ENCODE measurements at places on chromosomes 4 and X.
A peak's percentile ranks its signal among the peaks of the same experiment; 100 is the strongest.

GRCh38 chrX:41881166-41881565 is 42.2 kb downstream of the CASK start:
- no peak for DNase-seq

- DNase-seq, result no peak
Observed at GRCh38 chr4:9875516-9875915, 94.1 kb downstream of the DRD5 start.

DNA sequence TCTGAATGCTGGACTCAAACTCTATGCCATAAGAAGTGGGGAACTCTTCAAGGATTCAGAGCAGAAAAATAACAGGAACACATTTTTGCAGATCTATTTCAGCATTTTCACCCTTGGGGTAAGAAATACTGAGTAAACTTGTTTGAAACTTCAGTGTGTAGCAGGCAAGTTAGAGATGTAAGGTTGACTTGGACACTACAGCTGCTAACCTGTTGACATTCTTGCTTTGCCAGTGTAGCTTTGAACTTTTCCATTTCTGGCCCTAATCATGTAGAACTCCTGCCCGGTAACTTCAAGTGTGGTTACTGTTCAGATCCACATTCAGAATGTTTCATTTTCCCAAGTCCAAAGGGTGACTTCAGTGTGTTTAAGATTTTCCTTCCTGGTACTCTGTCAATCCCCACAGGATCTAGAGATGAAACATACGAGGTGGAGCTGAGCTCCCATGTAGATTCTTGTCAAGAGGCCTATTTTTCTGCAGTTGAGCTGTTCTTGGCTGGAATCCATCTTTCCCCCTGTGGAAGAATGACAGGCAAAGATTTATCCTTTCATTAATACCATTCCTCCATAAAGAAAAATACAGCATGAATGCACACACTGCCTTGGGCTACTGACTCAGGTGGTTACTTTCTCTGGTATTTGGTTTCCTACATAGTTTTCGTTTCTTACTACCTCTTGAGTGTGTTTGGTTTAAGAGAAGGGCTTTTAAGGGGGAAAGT is 34.1 kb downstream of the FHDC1 start:
- no peak for DNase-seq

- DNase-seq, result no peak
Observed at GRCh38 chrX:63932006-63932405, 147.0 kb upstream of the ARHGEF9 start.

DNA sequence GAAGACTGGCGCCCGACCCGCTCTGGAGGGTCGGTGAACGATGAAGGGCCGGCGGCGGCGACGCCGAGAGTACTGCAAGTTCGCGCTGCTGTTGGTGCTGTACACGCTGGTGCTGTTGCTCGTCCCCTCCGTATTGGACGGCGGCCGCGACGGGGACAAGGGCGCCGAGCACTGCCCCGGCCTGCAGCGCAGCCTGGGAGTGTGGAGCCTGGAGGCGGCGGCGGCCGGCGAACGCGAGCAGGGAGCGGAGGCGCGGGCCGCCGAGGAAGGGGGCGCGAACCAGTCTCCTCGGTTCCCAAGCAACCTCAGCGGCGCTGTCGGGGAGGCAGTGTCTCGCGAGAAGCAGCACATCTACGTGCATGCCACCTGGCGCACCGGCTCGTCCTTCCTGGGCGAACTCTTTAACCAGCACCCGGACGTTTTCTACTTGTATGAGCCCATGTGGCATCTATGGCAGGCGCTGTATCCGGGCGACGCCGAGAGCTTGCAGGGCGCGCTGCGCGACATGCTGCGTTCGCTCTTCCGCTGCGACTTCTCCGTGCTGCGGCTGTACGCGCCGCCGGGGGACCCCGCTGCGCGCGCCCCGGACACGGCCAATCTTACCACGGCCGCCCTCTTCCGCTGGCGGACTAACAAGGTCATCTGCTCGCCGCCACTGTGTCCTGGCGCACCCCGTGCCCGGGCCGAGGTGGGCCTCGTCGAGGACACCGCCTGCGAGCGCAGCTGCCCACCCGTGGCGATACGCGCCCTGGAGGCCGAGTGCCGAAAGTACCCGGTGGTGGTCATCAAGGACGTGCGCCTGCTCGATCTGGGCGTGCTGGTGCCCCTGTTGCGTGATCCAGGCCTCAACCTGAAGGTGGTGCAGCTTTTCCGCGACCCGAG is 568 bp downstream of the CHST7 start:
- DNase-seq, result peak; percentile 47

DNA sequence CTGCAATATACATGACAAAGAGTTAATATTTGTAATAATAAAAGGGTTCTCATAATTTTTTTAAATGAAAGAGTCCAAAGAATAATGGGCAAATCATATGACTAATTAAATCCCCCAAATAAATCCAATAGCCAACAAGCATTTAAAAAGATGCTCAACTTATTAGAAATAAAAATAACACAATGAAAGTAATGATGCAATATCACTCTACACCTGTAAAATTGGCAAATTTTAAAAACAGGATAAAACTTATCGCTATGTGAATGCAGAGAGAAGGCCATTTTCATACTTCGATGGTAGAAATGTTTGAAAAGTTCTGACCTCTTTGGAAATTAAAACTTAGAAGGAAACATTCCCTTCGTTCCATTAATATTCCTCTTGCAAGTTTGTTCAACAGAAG is 1.9 kb downstream of the F8 start:
- no peak for DNase-seq

GRCh38 chr4:54440394-54441136 is 211.5 kb downstream of the PDGFRA start:
- no peak for DNase-seq

- DNase-seq, result no peak
Observed at GRCh38 chr4:151035328-151035727, 20.2 kb upstream of the LRBA start.

DNA sequence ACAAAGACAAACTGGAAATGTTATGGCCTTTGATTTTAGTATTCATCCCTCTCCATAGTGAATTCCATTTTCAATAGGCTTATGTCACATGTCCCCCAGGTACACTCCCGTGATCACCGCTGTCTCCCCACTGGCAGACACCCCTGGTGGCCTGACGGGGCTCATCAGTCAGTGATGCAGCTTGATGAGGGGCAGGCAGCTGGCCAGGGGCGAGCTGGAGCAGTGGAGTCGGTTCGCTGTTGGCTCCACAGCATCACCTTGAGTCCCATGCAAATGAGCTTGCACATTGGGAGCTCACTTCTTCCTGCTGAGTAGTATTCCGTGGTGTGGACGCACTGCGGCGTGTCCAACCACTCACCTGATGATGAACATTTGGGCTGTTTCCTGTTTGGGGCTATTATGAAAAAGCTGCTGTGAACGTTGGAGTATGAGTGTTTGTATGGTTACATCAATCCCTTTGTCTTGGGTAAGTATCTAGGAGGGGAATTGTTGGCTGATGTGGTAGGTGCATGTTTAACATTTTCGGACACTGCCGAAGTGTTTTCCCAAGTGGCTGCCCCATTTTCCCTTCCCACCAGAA is 5.2 kb downstream of the TREX2 start:
- no peak for DNase-seq

GRCh38 chr4:168679819-168680218 is 183.0 kb downstream of the PALLD start:
- no peak for DNase-seq

DNA sequence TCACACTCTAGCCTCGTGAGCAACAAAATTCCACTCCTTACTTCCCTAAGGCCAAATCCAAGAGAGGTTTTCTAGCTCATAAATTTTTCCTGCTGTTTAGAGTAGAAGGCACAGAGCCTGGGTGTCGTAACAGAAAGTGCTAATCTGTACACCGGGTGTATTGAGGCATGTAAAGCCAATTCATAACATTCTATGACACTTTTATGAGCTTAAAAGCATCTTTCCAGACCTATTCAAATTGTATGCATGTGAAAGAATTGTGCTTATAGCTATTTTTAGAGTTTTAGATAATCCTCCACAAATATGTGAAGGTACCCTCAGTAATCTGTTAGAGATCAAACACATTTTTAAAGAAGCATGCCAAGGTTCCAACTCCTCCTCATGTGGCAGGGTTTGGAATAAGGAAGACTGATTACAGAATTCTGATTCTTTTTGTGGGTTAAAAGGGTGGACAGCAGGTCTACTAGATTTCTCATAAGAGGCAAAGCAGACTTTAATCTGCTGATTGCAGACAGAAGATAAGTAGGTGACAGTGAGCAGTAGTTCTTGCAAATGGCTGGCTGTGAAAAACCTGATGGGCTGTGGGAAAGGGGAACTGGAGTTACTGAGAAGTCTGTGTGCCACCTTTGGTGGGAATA is 25.5 kb upstream of the LRCH2 start:
- DNase-seq, result peak; percentile 10

DNA sequence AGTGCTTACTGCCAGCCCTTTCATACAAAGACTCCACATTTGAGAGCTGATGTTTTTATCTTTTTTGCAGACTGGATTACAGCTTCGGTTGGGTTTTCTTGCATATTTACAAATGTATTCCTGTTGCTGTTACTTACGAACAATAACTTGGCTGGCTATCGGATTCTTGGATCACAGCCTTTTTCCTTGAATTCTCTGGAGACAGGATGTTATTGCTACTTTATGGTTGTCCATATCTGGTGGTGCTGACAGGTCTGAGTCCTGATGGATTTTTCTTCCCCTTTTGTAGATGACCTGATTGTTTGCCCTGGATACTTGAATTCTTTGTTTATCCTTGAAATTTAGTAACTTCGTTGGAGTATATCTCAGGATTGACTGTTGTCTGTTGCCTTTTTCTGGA is 77.7 kb downstream of the PDK3 start:
- DNase-seq, result peak; percentile 20
